Stomach (tissue), 19 donors: ENCODE measurements at places on chromosomes 16 and 17. TPM values are rescaled to one million over a fixed set of nuclear protein-coding genes. Genes with fewer than 3 reads are reported as not detected.

METRN gene
- total RNA-seq, result 20.4 TPM

PDIA2 gene
- not detected for total RNA-seq

PRRT2 gene
- total RNA-seq, result not detected

JPH3 gene
- total RNA-seq, result 0.58 TPM

SLC47A1 gene
- not detected for total RNA-seq

MT4 gene
- not detected for total RNA-seq

STX1B gene
- not detected for total RNA-seq

SDR42E1 gene
- total RNA-seq, result 7.9 TPM

MYL11 gene
- total RNA-seq, result not detected

- H3K4me3 ChIP-seq, result no peak overlapping the region
- peaks cover 73% of the 10 kb centered on the region for H3K36me3 ChIP-seq
- H3K27ac ChIP-seq, result no peak overlapping the region
- peaks cover 20% of the 10 kb centered on the region for H3K27me3 ChIP-seq
- H3K4me1 ChIP-seq, result peaks cover 17% of the 10 kb centered on the region
- DNase-seq, result no peak
Measured at GRCh38 chr16:2231016-2231931, 5.0 kb upstream of the DNASE1L2 start.

DNA sequence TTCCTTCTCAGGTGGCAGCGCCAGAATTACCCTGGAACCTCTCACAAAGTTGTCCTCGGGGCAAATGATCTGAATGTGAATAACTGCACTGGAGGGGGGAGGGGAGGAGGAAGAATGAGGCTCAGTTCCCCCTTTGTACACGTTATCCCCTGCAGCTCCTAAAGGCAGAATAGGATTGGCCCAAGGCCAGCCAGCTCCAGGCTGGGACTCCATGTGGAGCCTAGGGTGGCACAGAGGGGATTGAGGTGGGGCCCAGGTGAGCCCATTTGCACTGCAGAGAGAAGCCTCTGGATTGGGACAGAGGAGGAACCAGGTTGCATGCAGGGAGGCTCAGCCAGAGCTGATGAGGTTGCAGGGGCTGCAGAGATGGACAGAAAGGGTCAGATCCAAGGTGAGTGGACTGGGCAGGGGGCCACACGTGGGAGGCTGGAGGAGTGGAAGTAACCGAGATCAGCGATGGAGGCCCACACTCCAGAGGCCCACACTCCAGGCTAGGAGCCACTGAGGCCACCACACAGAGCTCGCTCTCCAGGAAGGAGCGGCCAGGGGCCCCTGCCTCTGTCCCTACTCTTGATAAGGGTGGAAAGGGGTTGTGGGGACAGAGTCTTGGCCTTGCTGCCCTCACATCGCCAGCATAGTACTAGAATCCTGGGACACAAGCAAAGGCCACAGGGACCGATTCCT lies 78.6 kb downstream of the RBFOX3 start:
- no peak for DNase-seq
- H3K27ac ChIP-seq, result no peak overlapping the region
- H3K4me3 ChIP-seq, result no peak overlapping the region

DNA sequence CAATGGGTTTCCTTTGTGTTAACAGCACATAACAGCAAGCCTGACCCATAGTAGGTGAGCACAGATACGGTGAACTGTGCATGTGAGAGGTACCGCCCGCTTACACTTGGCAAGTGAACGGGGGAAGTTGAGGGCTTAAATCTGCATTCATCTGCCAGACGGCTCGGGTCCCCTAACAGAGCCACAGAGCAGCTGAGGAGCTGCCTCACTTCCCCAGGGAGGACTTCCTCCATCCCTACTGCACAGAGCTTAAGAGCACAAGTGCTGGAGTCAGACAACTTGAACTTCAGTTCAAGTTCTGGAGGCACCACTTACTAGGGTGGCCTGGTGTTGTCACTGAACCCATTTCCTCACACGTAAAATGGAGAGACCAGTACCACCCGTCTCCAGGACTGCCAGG lies 13.4 kb downstream of the RAB5C start:
- H3K27me3 ChIP-seq, result no peaks in the 10 kb centered on the region
- no peak for DNase-seq
- H3K4me1 ChIP-seq, result peaks cover 53% of the 10 kb centered on the region
- H3K36me3 ChIP-seq, result peaks cover 44% of the 10 kb centered on the region
- H3K27ac ChIP-seq, result no peak overlapping the region
- no peak overlapping the region for H3K4me3 ChIP-seq

- no peaks in the 10 kb centered on the region for H3K4me1 ChIP-seq
- peaks cover 72% of the 10 kb centered on the region for H3K36me3 ChIP-seq
Measured at GRCh38 chr17:76752006-76752405, 14.1 kb downstream of the MFSD11 start.

DNA sequence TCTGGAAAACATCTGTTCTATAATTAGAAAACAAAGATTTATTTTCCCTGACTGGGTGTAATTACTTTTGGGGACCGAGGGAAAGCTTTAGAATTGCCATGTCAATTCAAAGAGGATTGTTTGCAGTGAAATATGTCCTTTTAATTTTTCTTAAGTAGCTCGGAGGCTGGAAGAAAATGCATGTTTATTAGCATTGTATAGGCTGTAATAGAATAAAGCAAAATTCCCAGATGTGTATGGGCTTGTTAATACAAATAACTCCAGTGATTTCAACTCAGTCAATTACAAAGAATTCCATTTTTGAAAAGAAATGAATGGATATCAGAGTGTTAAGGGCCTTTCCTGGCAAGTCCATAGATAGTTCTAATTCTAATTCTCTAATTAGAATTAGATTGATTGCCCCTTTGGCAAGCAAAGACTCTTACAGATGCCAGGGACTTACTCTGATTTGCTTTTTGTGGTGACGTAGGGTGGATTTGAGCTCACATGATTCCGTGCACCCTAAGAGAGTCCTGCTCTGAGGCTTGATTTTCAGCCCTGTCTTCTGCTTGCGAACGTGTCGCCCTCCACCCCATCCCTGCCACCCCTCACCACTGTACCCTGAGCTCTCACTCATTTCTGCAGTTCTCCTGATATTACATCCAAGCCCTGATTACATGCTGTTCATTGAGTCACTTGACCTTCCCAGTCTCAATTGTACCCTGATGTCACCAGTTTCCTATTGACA lies 70.0 kb upstream of the FAM20A start:
- no peaks in the 10 kb centered on the region for H3K4me1 ChIP-seq
- no peak overlapping the region for H3K4me3 ChIP-seq
- no peak overlapping the region for H3K27ac ChIP-seq
- H3K27me3 ChIP-seq, result no peaks in the 10 kb centered on the region
- H3K36me3 ChIP-seq, result no peaks in the 10 kb centered on the region
- DNase-seq, result no peak

DNA sequence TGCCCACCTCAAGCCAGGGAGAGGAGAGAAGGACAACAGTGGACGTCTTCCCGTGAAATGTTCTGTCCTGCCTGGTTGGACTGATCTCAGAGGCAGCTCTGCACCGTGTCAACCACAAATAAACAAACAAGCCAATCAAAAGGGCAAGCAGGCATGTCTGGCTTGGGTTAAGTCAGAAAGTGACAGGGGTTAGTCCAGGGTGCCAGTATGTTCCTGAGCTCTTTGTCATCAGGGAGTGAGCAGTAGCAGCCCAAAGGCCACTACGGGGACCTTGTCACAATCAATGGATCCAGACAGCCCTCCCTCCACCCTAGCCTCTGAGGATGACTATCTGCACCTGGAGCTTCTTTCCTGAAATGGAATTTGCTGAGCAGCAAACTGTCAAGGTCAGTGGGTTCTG lies 35.0 kb downstream of the CNGB1 start:
- H3K36me3 ChIP-seq, result no peaks in the 10 kb centered on the region
- H3K27ac ChIP-seq, result no peak overlapping the region
- peaks cover 12% of the 10 kb centered on the region for H3K4me1 ChIP-seq
- peaks cover 21% of the 10 kb centered on the region for H3K27me3 ChIP-seq
- no peak overlapping the region for H3K4me3 ChIP-seq
- no peak for DNase-seq

- H3K27ac ChIP-seq, result no peak overlapping the region
- H3K4me1 ChIP-seq, result no peaks in the 10 kb centered on the region
- no peak overlapping the region for H3K4me3 ChIP-seq
- DNase-seq, result no peak
- peaks cover 11% of the 10 kb centered on the region for H3K27me3 ChIP-seq
- H3K36me3 ChIP-seq, result peaks cover 81% of the 10 kb centered on the region
Measured at GRCh38 chr16:10896723-10897122, 19.7 kb downstream of the CIITA start.

- H3K27ac ChIP-seq, result no peak overlapping the region
- H3K4me3 ChIP-seq, result no peak overlapping the region
Measured at GRCh38 chr17:34399725-34400124, 36.7 kb upstream of the CCL1 start.

- no peaks in the 10 kb centered on the region for H3K4me1 ChIP-seq
- no peak overlapping the region for H3K27ac ChIP-seq
- H3K4me3 ChIP-seq, result no peak overlapping the region
- DNase-seq, result no peak
- H3K36me3 ChIP-seq, result peaks cover 93% of the 10 kb centered on the region
- H3K27me3 ChIP-seq, result no peaks in the 10 kb centered on the region
Measured at GRCh38 chr16:1394367-1394951, 20.0 kb downstream of the UNKL start.

DNA sequence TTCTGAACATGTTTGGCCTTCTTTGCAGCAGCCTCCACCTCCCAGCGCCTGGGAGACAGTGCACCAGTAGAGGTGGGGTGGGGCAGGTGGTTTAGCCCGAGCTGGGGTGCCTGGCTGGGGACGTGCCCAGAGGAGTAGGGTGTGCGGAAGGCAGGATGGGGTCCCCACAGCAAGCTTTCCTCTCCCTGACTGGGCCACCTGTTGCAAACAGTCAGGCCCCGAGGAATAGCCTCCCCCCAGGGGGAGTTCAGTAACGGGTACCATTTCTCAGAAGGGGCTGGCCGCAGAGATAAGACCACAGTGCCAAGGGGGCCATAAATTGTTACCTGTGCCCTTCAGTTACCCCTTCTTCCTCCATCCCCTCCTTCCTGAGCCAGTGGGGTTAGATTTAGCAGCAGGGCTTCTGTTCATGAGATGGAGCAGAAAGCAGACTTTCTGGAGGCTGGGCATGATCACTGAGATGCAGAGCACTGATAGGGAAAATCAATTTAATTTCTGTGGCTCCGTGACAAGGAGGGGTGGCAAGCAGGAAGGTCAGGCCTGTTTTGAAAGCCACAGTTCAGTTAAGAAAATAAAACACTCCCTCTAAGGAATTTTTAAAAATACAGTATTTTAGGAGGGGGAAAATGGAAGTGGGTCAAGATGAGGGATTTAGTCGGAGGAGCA lies 181.9 kb downstream of the MSI2 start:
- no peak for DNase-seq
- peaks cover 24% of the 10 kb centered on the region for H3K4me1 ChIP-seq
- H3K27me3 ChIP-seq, result no peaks in the 10 kb centered on the region
- H3K27ac ChIP-seq, result no peak overlapping the region
- H3K36me3 ChIP-seq, result no peaks in the 10 kb centered on the region

DNA sequence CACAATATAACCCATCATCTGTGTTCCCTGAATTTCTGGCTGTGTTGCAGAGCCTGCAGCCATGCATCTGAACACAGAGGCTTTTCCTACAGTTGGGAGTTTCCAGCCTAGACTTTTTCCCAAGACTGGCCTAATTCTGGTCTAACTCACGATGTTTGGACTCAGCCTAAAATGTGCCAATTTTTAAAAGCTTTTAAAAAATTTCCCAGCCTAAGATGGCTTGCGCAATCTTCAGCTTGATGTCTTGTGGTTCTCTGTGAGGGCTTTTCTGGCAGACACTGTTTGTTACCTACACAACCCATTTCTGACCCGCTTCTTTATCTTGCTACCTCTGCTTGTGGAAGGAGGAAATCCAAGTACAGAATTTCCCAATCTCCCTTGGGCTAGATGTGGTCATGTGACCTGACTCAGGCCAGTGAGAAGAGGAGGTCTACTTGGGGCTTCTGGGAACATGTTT lies 72.7 kb upstream of the GAS7 start:
- peak overlapping the region; percentile 31 for H3K27ac ChIP-seq
- H3K27me3 ChIP-seq, result no peaks in the 10 kb centered on the region
- H3K4me1 ChIP-seq, result no peaks in the 10 kb centered on the region

DNA sequence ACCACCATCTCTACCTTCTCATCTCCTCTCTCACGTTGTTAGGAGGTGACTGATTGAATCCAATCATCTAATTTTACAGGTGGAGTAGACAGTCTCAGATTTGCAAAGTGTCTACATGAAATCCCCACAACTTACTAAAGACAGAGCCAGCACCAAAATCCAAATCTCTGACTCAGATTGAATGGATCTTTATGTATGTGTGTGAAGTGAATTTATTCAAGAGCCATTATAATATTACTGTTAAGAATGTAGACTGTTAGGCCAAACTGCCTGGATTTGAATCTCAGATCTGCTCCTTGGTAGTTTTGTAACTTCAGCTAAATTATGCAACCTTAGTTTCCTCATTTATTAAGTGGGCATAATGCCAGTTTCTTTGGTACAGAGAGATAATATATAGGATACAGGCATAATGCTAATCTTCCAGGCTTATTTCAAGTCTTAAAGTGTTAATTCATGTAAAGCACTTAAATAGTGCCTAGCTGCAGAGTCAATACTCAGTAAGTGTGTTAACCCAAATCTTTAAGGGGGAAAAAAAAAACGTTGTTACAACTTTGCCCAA lies 12.7 kb downstream of the CNEP1R1 start:
- H3K27ac ChIP-seq, result no peak overlapping the region
- H3K27me3 ChIP-seq, result no peaks in the 10 kb centered on the region
- H3K4me1 ChIP-seq, result peaks cover 17% of the 10 kb centered on the region
- peak; percentile 28 for DNase-seq
- H3K36me3 ChIP-seq, result peaks cover 47% of the 10 kb centered on the region
- H3K4me3 ChIP-seq, result no peak overlapping the region

- no peak overlapping the region for H3K4me3 ChIP-seq
- no peak overlapping the region for H3K27ac ChIP-seq
- no peaks in the 10 kb centered on the region for H3K27me3 ChIP-seq
- H3K36me3 ChIP-seq, result peaks cover 34% of the 10 kb centered on the region
Measured at GRCh38 chr17:59406808-59407381, 75.4 kb downstream of the YPEL2 start.

DNA sequence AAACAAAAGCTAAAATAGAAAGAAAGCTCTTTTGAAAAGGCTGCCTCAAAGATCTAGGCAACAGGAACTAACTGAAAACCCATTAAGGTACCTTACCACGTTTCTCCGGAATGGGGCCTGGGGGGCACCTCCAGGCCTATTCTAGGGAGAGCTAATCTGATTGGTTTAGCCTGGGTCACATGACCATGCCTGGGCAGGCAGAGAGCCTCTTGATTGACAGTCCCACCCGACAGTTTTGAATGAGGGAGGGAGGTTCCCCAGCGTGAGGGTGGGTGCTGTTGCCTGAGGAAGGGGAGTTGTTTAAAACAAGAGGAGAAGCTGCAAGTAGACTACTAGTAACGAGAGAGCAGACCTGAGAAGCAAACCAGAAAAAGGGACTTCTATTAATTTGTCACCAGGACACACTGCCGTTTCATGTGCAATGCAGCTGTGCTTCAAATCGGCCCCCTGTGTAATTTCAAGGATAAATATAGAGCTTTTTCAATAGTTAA lies 143.4 kb upstream of the HS3ST2 start:
- H3K27me3 ChIP-seq, result no peaks in the 10 kb centered on the region
- H3K4me1 ChIP-seq, result no peaks in the 10 kb centered on the region
- no peaks in the 10 kb centered on the region for H3K36me3 ChIP-seq
- no peak for DNase-seq
